A172 (cell line): ENCODE measurements at places on chromosomes 3 and 15. TPM values are rescaled to one million over a fixed set of nuclear protein-coding genes. Genes with fewer than 3 reads are reported as not detected.

Gene HHLA2
- total RNA-seq = not detected in 2 replicates

Gene PSTPIP1
- 0.33 and 1.0 TPM in 2 replicates for total RNA-seq

Gene AP3B2
- 0.09 and 0.29 TPM in 2 replicates for total RNA-seq

DNA sequence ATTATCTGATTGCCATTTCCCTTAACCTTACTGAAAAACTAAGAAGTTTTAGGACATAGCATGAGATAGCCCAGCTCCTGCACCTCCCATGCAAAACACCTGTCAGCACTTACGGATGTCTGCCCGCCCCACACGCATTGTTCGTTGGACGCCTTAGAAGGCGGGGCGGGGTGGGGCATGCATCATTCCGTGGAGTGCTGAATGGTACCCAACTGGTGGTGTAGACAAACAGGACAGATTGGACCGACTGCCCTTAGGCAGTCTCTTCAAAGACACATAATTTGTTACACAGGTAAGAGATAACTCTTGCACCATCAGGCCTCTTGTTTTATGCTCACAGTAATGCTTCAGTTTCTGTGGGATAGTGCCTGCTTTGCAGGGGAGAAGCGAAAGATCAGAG, 93.8 kb downstream of the SMAD6 start:
- no peak for DNase-seq

- no peak for DNase-seq
Observed at GRCh38 chr15:51812598-51812997, 16.9 kb upstream of the TMOD3 start.

DNA sequence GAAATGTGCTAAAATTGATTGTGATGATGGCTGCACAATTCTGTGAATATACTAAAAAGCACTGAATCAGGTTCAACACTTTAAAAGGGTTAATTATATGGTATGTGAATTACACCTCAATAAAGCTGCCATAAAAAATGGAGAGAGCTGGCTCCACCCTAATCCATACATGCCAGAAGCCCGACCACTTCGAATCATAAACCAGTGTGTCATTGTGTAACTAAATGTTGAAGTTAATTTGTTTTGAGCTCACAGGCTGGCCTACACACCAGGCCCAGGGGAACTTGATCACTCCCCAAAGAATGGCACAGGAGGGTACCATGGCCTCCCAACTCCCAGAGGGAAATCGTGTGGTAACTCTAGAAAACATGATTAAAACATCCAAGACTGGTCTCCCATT, 14.0 kb downstream of the PLCD1 start:
- DNase-seq = no peak

DNA sequence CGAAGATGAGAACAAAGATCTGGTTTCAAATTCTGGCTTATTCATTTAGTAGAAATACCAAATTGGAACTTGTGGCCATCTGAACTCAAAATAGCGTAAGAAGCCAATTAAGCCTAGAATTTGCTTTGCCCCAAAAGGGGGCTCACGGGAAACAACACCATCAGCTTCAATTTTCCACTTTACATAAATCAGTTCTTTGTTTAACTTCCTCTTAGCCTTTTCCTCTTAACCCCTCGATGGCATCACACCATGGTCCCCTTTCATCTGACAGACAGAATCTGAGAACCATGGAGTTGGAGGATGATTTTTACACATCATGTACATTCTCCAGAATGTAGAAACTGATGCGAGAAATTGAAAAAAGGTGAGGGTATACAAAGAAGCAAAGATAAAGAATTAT, 207.0 kb downstream of the FOXP1 start:
- DNase-seq = no peak

DNA sequence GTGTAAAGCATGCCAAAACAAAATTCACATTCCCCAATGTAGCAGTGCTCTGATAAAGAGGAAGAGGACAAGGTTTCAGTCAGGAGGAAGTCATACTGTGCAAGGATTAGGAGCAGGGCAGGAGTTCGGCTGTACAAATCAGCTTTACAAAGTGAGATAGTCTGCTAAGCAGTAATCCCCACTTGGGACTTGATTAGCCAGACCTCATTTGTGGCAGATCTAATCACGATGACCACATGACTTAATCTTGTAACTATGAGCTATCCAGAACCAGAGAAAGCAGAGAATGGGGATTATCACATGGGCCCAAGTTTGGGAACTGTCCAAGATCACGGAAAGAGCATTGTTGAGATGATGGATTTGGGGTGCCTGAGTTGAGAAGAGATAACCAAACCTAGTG, 7.8 kb downstream of the DCBLD2 start:
- peak; percentile 89 for DNase-seq

- no peak for DNase-seq
Observed at GRCh38 chr3:24020036-24020691, 75.1 kb downstream of the NR1D2 start.

DNA sequence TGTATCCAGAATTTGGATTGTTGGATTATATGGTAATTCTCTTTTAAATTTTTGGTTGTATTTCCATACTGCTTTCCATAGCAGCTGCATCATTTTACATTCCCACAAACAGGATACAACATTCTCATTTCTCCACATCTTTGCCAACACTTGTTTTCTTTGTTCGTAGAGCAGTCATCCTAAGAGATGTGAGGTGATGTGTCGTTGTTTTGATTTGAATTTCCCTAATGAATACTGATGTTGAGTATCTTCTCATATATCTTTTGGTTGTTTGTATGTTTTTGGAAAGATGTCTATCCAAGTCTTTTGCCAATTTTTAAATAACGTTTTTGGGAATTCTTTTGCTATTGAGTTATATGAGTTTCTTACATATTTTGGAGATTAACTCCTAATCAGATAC, 93.6 kb downstream of the GMNC start:
- no peak for DNase-seq

- no peak for DNase-seq
Observed at GRCh38 chr3:28986922-28987321, 293.9 kb upstream of the RBMS3 start.

GRCh38 chr15:66702035-66702786, at the start of gene SMAD6:
TSS of gene SMAD6 (plus strand) at chr15:66702236. CDS start at chr15:66703259, 1,023 bp downstream.
- peak; percentile 94 for DNase-seq
